ENCODE measurements at places on chromosomes 11 and 22.
A peak's percentile ranks its signal among the peaks of the same experiment; 100 is the strongest.

DNA sequence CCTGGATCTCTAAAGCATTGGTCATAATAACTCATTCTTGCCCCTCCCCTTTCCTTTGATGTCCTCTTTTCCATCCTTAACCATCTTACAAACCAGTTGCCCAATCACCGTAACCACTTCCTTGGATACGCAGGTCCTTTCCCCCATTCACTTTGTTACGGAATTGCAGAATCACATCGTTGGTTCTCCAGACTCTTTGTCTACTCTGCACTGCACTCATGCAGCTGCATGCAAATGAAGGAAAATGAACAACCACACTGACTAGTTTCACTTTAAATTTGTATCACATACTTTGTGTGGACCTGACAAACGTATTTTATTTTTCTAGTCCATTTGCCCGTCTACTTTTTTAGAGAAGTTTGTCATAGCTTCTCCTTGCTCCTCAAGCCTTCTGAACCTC is 69.9 kb downstream of the SLC5A12 start:
- no peak for DNase-seq

- no peak for DNase-seq
These were observed 145.3 kb downstream of the CRYBB2 start for GRCh38 chr22:25364736-25365241.

GRCh38 chr11:75589933-75590332 is 27.9 kb downstream of the SERPINH1 start:
- no peak for DNase-seq

DNA sequence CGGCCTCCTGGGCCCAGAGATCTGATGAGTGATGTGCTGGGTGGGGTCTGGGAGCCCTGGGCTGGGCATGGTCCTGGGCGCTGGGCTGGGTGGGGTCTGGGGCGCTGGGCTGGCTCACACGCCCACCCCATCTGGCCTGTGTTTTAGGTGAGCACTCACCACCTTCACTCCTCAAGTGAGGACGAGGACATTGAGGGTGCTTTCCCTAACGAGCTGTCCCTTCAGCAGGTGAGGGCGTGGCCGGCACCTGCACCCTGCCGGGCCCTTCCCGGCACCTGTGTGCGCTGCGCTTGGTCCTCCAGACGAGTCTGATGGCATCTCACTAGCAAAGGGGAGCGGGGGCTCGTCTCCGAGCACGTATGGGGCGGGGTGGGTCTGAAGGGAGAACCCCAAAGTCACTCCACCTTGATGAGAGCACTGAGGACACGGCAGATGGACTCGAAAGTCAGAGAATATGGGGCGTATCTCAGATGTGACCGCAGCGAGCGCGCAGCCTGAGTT is 37.9 kb downstream of the SBF1 start:
- no peak for DNase-seq

DNA sequence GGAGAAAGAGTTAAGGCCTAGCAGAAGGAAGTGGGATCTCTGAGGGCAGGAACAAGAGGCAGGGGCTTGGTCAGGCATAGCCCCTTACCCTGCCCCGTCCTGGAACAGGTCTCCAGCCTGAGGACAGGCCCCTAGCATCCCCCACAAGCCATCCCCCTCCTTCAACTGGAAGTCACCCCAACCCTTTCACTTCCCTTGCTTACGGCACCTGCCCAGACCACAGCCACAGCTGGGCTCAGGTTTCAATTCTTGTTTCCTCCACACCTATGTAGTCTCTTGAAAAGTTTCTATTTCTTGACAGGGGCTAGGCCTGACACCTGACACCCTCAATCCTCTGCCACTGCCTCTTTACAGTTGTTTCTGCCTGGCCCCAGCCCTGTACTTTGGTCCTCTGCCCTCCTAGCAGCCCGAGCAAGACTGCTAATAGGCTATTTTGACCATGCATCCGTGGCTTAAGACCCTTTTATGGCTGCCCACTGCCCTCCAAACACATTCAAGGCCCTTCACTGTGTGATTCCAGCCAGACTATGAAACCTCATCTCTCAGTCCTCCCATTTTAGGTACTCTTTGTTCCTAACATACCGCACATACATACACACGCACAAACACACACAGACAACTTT is 10.9 kb upstream of the FCHSD2 start:
- peak; percentile 40 for DNase-seq

DNA sequence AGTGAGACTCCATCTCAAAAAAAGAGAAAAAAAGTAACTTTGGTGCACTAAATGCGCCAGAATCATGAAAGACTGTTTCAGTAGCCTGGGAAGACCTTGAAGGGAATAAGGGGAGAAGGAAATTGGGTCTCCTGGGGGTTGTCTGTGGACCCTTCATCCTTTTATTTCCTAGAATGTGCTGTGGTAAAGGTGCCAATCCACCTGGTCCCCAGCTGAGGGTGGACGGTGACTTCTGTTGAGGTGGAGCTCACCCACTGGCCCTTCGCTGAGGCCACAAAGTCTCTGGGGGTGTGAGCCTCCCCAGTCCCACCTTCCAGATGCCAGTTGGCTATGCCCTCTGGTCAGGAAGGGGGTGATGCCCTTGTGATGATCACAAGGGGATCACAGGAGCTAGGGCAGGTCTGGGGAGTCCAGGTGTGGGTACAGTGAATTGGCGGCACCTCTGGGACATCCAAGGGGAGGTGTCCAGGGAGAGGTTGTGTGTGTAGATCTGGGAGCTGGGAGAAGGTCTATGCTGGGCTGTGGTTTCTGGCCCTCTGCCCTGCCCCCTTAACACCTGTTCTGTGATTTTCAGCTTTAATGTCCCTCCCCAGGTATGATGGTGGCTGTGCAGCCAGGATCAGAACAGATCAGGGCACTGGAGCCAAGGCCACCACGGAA is 34.2 kb upstream of the LMO1 start:
- DNase-seq, result no peak

GRCh38 chr11:108751444-108751843 is 86.6 kb downstream of the DDX10 start:
- DNase-seq, result no peak

DNA sequence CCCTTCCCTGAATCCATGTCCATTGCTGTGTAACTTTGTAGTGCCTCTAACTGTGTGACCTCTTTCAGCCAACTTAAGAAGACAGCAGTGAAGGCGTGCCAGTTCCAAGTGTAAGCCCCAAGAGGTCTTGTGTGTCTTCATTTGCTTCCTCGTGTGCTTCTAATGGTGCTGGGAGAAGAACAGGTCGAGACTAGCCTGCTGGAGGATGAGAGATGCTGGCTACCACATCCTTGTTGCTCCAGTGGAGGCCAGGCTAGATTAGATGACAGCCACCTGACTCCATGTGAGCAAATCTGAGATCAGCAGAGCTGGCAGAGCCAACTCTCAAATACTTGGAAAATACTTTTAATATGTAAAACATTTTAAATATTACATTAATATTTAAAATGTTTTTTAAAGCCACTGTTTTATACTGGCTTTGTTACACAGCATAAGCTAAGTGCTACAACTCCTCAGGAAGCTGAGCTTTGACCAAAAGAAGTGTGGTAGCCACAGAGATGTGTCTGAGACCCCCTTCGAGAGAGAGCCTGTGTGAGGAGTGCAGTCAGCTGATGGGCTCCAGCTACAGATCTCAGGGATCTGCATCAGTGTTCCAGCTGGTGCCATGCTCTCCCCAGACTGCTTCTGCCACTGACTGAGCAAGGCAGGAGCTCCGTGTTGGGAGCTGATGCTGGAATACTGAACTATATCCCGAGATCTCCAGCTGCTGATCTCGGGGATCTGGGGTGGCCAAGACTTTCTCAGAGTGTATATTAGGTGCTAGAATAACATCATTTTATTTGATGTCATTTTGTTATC is 8.9 kb downstream of the KCNJ11 start:
- DNase-seq, result no peak

GRCh38 chr11:122175306-122175705 is 59.3 kb upstream of the BLID start:
- no peak for DNase-seq

GRCh38 chr11:3642071-3642951 is 519 bp upstream of the ART5 start:
- peak; percentile 82 for DNase-seq

GRCh38 chr22:48756146-48757111 is 1071.2 kb downstream of the BRD1 start:
- no peak for DNase-seq

DNA sequence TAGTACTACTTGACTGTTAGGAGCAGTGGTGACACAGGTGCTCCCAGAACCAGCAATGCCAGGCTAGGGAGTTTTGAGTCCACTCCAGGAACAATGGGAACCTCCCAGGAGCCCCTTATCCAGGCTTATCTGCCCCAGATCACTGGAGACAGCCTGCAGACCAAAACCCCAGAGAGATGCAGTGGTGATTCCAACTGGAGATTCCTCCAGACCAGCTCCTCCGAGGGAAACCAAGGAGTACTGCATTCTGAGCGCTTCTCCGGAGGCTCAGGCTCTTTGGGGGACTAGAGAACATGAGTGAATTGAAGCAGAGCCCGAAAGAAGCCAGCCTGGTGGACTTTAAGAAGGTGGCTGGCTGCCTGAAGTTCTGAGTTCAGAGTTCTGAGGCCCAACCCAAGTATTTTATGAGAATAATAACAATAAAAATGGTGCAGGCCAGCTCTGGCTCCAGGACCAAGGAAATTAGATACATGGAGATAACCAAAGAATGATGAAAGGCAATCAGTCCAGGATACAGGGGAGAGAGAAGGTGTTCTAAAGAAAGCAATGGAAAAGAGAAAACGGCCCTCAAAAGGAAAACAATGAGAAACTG is 1.3 kb upstream of the TMEM25 start:
- DNase-seq, result no peak

GRCh38 chr22:48153726-48154125 is 1391.3 kb downstream of the TBC1D22A start:
- DNase-seq, result no peak

DNA sequence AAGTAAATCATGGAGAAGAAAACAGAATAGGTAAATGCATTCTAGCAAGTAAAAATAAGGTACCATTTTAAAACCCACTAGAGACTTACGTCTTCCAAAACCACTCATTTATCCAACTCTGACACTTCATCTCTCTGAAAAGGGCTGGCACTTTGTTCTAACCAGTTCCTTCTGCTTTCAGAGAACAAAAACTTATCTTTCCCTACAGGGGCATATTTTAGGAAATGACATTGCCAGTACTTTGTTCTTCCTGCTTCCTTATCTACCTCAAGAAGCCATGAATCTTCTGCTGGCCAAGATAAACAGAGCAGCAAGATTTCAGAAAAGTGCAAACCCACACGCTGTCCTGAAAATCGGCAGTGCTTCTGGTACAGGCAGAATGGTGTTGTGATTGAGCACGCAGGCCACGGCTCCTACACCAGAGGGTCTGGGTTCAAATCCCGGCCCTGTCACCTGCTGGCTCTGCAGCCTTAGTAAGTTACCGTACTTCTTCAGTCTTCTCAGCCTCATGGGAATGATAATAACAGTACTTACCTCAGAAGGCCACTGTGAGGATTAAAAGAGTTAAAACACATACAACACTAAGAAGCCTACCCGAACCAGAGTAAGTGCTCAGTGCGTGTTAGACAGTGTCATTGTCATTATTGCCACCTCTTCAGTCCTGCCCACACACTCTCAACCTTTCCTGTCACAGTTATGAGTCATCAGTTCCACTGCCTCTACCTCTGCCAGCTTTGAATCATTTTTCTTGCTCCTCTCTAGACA is 11.0 kb downstream of the MPZL3 start:
- DNase-seq, result peak; percentile 78

DNA sequence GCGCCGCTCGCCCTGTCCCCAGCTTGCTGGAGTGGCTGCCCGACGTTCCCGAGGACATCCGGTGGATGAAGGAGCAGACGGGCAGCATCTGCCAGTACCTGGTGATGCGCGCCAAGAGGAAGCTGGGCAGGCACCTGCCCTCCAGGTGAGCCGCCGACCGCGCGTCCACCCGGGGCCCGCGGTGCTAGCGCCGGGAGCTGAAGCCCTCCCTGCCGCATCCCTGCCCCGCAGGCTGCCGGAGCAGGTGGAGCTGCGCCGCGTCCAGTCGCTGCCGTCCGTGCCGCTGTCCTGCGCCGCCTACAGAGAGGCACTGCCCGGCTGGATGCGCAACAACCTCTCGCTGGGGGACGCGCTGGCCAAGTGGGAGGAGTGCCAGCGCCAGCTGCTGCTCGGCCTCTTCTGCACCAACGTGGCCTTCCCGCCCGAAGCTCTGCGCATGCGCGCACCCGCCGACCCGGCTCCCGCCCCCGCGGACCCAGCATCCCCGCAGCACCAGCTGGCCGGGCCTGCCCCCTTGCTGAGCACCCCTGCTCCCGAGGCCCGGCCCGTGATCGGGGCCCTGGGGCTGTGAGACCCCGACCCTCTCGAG is 3.3 kb upstream of the CRACR2B start:
- no peak for DNase-seq

GRCh38 chr22:17954200-17954859 is 70.0 kb downstream of the MICAL3 start:
- DNase-seq, result no peak

DNA sequence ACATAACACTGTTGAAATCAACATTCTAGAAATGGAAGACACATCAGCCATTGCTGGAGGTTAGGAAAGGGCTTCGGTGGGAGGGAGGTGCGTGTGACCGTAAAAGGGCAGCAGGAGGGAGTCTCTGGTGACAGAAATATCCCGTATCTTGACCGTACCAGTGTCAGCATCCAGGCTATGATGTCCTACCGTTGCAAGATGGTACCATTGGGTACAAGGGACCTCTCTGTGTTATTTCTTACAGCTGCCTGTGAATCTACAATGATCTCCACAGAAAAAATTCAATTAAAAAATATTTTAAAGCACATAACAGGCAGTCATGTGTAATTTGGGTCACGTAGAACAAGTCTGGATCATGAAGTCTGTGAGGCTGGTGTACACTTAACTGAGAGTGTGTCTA is 27.4 kb upstream of the SEPTIN5 start:
- DNase-seq, result no peak

GRCh38 chr11:42249956-42250355 is 790.5 kb upstream of the LRRC4C start:
- no peak for DNase-seq

DNA sequence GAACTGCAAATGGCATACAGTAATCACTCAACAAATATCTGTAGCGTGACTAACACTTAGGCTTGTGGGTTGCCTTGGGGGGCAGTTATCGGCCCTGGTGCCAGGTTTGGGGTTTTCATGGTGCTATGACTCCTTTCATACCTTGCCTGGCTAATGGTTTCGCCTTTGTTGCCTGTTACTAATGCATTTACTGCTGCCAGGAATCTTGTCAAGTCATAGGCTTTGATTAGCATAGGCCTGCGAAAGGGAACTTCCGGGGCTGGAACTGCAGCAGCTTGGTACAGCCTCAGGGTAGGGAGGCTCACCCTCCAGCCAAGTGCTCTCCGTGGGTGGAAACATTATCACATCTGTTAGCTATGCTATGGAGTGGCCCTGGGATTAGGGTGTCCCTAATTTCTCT is 13.2 kb downstream of the SLC25A18 start:
- no peak for DNase-seq

Measured in CD4-positive, alpha-beta T cell treated with Interleukin-12 subunit alpha and Interleukin-12 subunit beta, for 1 hour (primary cell).